ENCODE measurements at places on chromosomes 13 and 19.
A peak's percentile ranks its signal among the peaks of the same experiment; 100 is the strongest.

- no peak for DNase-seq
These were observed 29.6 kb downstream of the ACSBG2 start for GRCh38 chr19:6164906-6165531.

GRCh38 chr13:109369353-109370052 is 416.9 kb downstream of the IRS2 start:
- peak; percentile 48 for DNase-seq

DNA sequence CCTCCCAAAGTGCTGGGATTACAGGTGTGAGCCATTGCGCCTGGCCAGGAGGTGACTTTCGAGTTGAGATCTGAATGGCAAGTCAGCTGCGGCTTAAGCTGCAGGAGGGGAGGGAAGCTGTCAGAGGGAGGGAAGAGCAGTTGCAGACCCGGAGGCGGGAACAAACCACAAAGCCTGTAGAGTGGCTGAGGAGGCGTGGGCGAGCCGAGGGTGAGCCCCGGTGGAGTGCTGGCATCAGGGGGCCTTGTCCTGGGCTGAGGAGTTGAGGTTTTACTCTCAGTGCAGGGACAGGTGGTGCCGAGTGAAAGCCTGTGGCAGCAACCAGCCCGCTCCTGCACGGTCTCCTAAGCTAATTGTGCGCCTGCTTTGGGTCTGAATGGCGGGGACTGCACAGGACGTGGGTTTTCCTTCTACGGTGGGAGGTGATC is 24.2 kb downstream of the PPP1R37 start:
- peak; percentile 46 for DNase-seq

DNA sequence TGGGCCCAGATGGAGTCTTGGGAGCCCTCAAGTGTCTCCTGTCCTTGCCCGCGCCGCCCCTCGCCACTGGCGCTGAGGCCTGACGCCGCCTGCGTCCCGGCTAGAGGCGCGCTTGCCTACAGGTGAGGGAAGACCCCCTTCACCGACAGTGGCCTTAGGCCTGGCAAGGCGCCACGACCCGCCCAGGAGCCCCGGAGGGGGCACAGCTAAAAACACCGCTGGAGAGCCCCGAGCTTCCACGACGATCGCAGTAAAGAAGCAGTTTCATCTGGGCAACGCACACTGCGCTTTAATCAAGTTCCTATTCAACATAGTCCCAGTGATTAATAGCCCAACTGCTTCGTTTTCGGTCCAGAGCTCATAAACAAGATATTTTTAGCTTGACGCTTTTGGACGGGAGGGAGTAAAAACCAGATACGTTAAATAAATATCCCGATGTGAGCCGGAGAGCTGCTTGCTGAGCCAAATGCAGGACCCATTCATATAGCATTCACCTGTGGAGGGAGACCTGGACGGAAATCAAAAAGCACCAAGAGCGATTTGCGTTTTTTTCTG is 1.5 kb upstream of the CEBPA start:
- DNase-seq: no peak

- peak; percentile 37 for DNase-seq
These were observed 1.4 kb downstream of the EFNB2 start for GRCh38 chr13:106533943-106534638.

GRCh38 chr13:80339912-80340650 is 845 bp downstream of the SPRY2 start:
- DNase-seq: peak; percentile 50

DNA sequence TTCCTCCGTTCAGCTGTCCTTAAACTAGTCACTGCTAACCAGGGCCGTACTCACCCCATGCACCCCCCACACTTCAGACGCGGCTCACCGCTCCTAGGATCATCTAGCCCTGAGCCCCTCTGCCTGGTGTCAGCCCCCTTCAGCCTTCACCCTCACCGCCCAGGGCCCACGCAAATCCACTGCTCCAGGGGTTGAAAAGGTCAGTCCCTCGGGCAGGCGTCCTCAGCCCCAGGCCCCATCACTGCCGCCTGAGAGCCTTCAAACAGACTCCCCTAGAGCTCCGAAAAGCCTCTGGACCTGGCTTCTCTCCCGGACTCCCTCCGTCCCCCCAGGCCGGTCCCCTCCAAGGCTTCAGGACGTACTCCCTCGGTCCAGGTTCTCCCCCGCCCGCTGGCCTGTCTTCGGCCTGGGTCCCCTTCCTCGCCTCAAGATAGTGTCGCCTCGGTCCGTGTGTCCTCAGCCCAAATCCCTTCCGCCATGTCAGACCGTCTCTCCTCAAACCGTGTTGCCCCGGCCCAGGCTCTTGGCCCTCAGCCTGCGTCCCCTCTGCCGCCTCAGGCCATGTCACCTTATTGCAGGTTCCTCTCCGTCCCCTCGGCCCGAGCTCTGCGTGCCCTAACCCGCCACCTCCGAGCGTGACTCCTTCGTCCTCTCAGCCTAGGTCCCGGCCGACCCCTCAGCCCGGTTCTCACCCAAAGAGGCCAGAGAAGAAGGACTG is 553 bp downstream of the NAPA start:
- no peak for DNase-seq

DNA sequence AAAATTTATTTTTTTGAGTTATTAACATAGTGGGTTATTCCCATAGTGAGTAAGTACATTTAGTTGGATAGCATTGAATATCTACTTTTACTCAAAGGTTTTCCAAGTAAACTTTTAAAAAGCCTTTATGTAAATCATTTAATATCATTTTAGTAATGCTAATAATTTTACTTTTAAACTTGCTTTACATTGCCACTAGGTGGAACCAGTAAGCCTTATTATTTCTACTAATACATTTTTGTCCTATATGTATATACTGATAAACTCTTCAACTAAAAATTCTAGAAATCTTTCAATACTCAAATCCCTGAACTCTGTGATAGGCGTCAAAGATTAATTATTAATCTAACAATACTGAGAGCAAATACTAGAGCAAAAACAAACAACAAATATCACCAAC is 1709.2 kb upstream of the PCDH20 start:
- DNase-seq: peak; percentile 8

GRCh38 chr19:37218592-37218935 is 550 bp downstream of the ZNF383 start:
- no peak for DNase-seq

DNA sequence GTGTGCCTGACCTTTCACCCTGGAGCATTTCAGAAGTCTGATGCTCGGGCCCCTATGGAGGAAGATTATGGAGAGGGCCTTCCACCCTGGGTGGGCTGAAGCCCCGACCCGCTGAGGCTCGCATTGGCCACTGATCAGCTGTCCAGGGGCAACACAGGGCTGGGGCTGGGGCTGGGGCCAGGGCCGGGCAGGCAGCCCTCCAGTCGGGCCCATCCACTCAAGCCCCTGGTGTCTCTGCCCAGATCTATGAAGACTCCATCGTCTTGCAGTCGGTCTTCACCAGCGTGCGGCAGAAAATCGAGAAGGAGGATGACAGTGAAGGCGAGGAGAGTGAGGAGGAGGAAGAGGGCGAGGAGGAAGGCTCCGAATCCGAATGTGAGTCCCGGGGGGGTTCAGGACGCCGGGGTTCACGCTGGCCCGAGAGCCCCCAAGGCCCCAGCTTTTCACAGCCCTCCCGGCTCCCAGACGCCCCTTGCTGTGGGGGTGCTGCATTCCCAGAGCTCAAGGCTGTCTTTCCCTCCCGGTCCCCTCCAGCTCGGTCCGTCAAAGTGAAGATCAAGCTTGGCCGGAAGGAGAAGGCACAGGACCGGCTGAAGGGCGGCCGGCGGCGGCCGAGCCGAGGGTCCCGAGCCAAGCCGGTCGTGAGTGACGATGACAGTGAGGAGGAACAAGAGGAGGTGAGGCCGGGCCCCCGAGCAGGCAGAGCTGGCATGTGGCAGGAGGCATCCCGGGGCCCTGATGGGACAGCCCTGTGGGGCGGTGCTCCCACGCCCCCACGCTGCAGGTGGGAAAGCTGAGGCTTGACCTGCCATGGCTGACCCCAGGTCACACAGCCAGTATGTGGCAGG is 29.5 kb upstream of the LDLR start:
- DNase-seq: no peak

DNA sequence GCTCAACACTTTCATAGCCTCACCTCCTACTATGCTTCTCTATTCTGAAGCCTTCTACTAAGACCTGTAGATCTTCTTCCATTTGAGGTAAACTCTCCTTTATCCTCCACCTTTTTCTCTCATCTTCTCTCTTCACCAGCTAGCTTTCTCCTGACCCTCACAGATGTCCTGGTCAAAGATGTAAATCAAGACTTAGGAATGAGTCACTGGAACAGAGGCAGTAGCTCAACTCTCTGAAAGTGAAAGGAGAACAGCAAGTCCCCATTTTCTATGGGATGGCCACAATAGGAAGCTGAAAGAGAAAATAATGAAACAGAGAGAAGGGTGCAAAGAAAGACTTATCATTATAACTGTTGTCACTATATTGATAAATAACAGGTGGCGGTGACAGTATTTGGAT is 86.1 kb upstream of the DOCK9 start:
- no peak for DNase-seq

GRCh38 chr13:64377606-64378005 is 2852.5 kb downstream of the PCDH9 start:
- DNase-seq: no peak

DNA sequence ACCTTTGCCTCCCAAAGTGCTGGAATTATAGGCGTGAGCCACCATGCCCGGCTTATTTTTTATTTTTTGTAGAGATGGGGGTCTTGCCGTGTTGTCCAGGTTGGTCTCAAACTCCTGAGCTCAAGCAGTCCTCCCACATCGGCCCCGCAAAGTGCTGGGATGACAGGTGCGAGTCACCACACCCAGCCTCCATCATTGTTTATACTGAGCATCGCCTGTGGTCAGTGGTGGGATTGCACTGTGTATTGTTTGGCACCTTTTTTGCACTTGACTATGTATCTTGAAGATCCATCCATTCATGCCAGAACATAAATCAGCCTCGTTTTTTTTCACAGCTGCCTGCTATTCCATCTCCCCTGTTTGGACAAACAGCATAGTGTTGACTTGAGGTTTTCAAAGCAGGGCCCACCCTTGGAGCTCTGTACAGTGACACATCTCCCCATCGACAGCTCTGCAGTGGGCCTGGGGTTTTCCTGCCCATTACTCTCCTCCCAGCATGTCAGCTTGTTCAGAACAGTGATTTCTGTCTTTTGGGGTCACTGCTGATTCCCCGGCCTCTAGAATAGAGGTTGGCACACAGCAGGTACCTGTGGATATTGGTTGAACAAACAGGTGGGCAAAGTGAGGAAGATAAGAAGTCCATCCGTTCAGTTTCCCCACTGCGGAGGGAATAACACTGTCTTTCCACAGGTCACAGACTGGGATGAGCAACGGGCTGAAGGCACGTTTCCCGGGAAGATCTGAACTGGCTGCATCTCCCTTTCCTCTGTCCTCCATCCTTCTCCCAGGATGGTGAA is 8.2 kb upstream of the UPK1A start:
- no peak for DNase-seq

DNA sequence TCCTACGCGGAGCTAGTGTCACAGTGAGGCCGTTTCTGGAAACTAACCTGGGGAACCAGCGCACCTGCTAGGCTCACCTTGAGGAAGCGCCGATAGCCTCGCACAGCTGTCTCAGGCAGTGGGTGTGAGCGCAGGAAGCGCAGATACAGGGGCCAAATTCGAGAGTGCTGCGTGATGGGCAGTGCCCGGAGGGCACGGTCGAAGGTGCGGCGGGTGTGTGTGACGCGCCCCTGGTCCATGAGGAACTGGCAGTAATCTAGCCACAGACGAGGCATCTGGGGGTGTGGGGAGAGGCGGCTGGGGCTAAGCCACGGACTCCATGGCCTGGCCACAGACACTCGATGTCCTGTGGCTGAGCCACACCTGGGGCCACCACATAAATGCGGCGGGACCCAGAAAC is 2.2 kb downstream of the XAB2 start:
- no peak for DNase-seq

Data from cerebellar cortex (tissue), 1 donor.